Fibroblast of skin of right biceps (primary cell): ENCODE measurements at places on chromosomes 6 and 20.
A peak's percentile ranks its signal among the peaks of the same experiment; 100 is the strongest.

DNA sequence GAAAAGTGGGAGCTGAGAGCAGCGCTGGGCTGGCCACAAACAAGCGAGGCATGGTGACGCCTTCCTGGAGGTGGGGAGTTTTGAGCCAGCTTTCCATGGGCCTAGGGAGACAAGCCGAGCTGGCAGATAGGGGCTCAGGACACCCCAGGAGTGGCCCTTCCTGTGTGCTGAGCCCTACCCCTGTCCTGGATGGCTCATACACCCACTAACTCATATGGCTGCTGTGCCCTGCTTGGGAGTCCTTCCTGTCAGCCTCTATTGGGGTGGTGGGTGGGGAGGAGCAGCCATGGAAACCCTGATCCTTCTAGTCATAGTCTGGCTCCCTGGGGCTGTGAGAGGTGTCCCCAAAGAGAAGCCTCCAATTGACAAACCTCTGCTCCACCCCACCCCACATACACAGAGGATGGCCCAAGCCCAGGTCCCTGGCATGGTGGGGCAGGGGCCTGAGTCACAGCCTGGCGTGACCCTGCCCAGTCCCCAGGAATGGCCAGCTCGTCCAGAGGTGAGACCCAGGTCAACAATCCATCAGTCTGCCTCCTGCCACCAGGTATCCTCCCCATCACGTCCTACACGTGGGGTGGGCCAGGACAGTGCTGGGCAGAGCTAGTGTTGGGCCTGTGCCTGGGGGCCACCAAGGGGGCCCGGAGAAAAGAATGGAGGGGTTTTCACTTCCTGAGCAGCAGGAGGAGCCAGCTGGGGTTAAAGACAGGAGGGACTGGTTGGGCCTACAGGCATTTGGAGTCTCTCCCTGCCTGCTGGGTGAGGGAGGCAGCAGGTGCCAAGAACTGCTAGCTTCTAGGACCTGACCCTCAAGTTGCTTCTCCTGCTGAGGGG is 52.2 kb downstream of the MRPL14 start:
- DNase-seq = no peak

- DNase-seq = no peak
These were observed 462.8 kb downstream of the CDC5L start for GRCh38 chr6:44850312-44850711.

DNA sequence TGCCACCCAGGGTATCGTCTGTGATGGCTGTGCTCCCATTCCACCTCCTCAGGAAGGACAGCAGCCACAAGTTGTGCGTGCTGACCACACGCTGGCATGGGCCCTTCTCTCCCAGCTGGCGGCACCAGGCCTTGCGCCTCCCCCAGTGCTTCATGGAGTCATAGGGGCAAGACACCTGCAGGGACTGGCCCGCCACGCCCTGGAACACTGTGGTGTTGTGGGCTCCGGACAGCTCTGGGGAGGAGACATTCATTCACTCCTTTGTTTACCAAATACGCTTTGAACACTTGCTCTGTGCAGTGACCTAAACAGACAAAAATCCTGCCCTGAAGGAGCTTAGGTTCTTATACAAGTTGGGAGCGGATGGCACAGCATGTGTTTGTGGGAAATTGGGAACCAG is 1.5 kb downstream of the TREM2 start:
- no peak for DNase-seq

DNA sequence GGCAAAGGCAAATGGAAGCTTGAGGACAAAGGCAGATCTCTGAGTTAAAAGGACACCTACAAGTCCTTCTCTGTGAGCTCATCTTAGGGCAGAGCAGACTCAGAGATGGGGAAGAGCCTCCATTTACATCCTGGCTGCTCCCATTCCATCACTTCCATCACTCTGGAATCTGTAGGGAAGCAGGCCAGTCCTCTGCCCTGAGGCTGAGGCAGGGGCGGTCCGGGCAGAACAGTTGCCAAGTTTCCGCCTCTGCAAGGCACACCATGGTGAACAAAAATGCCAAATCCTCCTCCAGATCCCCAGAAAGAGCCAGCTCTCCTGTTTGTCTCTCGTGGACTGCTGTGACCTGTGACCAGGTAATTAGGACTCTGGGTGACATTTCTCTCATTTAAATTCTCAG is 209.6 kb upstream of the SSTR4 start:
- DNase-seq = no peak

DNA sequence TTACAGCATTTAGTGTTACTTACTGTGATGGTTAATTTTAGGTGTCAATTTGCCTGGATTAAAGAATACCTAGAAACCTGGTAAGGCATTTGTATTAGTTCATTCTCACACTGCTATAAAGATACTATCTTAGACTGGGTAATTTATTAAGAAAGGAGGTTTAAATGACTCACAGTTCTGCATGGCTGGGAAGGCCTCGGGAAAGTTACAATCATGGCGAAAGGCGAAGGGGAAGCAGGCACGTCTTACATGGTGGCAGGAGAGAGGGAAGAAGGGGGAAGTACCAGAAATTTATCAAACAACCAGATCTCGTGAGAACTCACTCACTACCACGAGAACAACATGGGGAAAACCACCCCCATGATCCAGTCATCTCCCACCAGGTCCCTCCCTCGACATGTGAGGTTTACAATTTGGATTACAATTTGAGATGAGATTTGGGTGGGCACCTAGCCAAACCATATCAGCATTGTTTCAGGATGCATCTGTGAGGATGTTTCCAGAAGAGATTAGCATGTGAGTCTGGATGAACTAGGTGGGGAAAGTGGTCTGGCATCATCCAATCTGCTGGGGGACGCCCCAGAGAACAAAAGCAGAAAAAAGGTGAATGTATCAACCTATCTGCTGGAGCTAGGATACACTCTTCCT is 76.8 kb downstream of the MKKS start:
- DNase-seq = no peak

DNA sequence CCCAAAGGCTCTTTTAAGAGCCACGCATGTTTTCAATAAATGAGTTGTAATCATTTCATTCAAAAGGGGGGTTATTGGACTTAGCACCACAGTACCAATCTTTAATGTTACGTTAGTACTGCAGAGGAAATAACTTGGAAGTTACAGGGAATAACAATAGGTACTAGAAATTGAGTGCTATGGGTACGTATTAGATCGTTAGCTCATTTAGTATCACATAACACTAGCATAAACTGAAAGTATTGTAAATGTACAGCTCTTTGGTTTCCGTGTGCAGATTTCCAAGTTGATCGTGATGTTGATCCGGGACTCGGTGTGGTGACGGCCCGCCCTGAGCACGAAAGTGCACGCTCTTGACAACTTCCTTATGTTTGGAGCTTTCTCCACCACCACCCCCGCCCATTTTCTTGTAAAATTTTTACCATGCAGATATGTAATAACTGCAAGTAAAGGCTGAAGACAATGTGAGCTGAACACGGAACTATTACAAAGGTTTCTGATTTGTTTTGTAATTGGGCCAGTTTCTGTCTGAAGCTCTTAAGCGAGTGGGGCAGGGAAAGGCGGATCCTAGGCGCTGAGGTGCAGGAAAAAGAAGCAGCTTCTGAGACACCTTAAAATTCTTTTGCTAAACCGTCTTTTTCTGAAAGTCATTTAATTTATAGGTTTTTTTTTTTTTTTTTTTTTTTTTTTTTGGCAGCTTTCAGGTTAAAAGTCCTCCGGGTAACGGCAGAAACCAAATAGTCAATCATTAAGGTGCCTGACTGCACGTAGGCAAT is 71.5 kb downstream of the HFE start:
- DNase-seq = peak; percentile 64

- peak; percentile 27 for DNase-seq
These were observed 64.4 kb downstream of the UBE2V1 start for GRCh38 chr20:50048420-50049166.

DNA sequence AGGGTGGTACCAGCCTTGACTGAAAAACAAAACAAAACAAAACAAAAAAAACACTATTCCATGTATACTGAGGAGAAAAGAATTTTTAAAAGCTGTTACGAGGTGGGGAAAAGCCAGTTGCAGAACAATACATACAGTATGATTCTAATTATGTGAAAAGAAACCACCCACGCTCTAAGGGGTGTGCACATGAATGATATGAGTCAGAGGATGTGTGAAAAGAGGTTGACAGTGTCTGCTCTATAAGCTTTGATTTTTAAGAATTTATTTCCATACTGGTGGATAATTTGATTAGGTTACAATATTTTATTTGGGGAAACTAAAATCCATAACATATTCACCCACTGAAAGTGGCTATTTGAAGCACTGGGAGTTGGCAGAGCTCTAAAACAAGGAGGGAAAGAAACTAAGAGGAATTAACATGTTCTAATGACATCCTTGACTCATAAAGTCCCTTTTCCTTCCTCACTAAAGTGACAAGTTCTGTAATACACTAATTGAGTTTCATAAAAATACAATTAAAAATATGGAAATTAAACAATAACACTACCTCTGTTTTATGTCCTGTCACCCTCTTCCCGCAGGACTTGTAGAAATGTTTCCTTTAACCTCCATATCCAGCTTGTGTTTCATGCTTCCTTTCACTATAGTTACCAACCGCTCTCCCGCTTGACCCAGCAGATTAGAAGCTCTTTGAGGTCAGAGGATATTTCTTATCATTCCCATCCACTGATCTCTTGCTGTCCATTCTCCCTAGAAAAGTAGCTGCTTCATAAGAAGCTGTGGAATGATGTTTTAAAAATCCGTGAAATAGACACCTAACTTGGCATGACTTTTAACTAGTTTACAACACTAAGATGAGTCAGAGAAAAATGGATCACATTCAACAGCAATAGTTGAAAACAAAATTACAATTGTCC is 118.6 kb upstream of the CCDC28A start:
- DNase-seq = peak; percentile 58

GRCh38 chr20:24096264-24096663 is 107.7 kb upstream of the GGTLC1 start:
- no peak for DNase-seq

DNA sequence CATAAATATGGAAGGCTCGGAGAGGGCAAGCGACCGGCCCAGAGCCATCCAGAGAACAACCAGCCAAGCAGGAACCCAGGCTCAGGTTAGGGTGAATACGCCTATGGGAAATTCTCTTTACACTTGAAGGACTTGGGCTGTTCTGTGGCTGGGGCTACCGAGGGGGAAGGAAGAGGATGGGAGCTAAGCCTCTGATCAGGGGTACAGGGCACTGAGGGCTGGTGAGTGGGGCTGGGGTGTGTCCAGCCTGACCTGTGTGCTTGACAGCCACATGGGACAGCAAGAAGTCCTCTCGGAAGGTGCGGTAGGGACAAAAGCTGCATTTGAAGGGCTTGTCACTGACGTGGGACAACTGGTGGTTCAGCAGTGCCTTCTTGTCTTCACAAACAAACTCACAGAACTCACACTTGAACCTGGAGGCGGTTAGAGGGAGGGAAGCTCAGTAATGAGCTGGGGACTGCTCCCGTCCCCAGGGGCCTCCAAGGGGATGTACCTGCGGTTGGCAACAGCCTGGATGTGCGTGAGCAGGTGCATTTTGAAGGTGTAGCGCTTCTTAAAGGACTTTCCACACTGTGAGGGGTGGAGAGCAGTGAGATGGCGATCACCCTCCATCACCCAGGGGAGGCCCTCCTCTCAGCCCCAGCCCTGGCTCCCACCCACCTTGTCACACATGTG is 11.9 kb downstream of the ZNF335 start:
- DNase-seq = no peak

GRCh38 chr6:158843751-158844683 is 24.8 kb upstream of the EZR start:
- DNase-seq = no peak
